ENCODE measurements at places on chromosomes 7 and 10. TPM values are rescaled to one million over a fixed set of nuclear protein-coding genes. Genes with fewer than 3 reads are reported as not detected.

The PGAM2 gene
- 13.3 TPM for total RNA-seq

GRCh38 chr10:90414926-90415325 is 442.9 kb downstream of the HTR7 start:
- H3K4me1 ChIP-seq, result no peaks in the 10 kb centered on the region
- no peak overlapping the region for H3K27ac ChIP-seq
- no peaks in the 10 kb centered on the region for H3K36me3 ChIP-seq

DNA sequence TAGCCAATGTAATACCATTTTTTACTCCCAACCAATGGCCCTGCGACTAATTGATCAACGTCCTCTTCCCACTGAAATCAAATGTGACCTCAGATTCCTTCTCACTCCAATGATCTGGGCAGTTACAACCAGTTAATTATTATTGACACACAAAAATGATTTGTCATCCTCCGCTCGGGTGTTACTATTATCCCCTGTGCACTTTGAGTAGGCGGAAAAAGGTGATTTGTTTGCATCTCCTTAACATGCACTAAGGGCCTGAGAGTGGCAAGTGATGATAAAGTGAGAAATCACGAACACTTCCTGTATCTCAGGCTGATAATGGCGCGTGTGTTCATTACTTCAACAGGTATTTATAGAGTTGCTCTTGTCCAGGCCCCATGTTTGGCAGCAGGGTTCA is 40.9 kb upstream of the PNLIP start:
- H3K4me3 ChIP-seq, result no peak overlapping the region
- no peak overlapping the region for H3K27ac ChIP-seq
- no peak for DNase-seq
- peaks cover 2% of the 10 kb centered on the region for H3K27me3 ChIP-seq

DNA sequence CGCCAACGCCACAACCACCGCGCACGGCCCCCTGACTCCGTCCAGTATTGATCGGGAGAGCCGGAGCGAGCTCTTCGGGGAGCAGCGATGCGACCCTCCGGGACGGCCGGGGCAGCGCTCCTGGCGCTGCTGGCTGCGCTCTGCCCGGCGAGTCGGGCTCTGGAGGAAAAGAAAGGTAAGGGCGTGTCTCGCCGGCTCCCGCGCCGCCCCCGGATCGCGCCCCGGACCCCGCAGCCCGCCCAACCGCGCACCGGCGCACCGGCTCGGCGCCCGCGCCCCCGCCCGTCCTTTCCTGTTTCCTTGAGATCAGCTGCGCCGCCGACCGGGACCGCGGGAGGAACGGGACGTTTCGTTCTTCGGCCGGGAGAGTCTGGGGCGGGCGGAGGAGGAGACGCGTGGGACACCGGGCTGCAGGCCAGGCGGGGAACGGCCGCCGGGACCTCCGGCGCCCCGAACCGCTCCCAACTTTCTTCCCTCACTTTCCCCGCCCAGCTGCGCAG is 424 bp downstream of the EGFR start:
- H3K4me1 ChIP-seq, result peaks cover 4% of the 10 kb centered on the region
- peak; percentile 54 for DNase-seq
- H3K27me3 ChIP-seq, result peaks cover 15% of the 10 kb centered on the region
- no peak overlapping the region for H3K27ac ChIP-seq
- peak overlapping the region; percentile 59 for H3K4me3 ChIP-seq

DNA sequence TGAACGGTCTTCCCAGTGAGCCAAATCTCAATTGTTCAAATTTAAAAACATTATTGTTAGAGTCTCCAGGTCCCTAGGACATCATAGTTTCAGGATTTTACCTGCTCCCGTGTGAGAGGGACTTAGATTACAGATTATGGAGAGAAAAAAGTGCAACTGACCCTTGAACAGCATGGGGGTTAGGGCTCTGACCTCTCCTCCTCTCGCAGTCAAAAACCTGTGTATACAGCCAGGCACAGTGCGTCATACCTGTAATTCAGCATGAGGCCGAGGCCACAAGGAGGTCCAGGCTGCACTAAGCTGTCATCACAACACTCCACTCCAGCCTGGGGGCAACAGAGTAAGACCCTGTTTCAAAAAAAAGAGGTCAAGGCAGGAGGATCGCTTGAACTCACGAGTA is 25.5 kb downstream of the BAZ1B start:
- no peak overlapping the region for H3K4me3 ChIP-seq
- peaks cover 10% of the 10 kb centered on the region for H3K36me3 ChIP-seq
- H3K4me1 ChIP-seq, result no peaks in the 10 kb centered on the region

- peaks cover 21% of the 10 kb centered on the region for H3K4me1 ChIP-seq
- H3K36me3 ChIP-seq, result no peaks in the 10 kb centered on the region
- no peak for DNase-seq
- H3K4me3 ChIP-seq, result no peak overlapping the region
- H3K27me3 ChIP-seq, result peaks cover 4% of the 10 kb centered on the region
These were observed 31.4 kb downstream of the SVIL start for GRCh38 chr10:29603223-29603896.

DNA sequence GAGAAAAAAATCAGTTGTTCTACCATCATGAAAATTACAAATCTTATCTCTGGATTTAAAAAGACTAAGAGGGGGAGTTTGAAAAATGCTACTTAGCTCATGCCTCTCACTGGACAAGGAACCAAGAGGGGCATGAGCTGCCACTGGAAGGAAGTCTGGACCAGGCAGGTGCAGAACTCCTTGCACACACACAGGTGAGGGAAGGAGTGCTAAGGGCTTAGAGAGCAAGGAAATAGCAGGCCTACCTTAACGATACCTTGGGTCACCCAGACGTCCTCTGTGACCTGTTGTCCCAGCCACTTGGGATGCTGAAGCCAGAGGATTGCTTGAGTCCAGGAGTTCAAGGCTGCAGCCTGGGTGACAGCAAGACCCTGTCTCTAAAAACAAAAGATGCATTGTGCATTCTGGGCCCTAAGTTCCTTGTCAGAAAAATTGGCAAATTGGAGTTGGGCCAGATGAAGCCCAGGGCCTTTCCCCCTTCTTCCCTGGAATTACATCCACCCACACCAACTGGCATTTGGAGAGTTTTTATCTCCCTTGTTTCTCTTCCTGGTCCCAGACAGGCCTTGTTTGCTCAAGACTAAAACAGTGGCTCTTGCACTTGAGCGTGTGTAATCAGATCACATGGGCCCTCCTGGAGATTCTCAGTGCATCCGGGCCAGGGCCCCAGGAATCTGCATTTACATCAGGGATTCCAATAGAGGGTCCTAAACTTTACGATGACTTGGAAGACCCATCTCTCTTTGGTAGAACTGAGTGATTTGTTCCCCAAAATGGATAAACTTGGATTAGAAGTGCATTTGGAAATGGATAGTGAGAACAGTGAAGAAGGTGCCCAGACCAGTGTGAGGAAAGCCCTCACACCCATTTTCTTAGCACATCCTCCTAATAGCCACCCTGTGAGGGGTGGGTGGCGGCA is 3.0 kb downstream of the DDIT4 start:
- peaks cover 22% of the 10 kb centered on the region for H3K4me1 ChIP-seq
- H3K36me3 ChIP-seq, result peaks cover 6% of the 10 kb centered on the region
- H3K27ac ChIP-seq, result peak overlapping the region; percentile 100
- no peak for DNase-seq

The TMEM120A gene
- 26.4 TPM for total RNA-seq

The MNX1 gene
- 0.59 TPM for total RNA-seq

DNA sequence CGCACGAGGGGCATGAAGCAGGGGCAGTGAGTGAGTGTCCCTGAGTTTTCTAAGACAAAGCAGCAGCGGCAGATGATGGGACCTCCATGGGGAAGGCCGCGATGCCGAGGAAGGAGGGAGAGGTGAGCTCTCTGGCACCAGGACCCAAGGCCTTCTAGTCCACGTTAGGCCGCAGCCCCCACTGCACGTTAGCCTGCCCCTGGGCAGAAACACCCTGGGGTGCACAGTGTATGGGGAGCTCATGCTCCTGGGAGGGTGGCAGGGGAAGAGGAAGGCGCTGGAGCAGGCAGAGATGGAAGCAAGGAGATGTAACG is 97.3 kb upstream of the IKZF1 start:
- H3K4me3 ChIP-seq, result no peak overlapping the region
- H3K36me3 ChIP-seq, result no peaks in the 10 kb centered on the region
- no peak for DNase-seq
- no peak overlapping the region for H3K27ac ChIP-seq

The PIP gene
- total RNA-seq, result not detected

DNA sequence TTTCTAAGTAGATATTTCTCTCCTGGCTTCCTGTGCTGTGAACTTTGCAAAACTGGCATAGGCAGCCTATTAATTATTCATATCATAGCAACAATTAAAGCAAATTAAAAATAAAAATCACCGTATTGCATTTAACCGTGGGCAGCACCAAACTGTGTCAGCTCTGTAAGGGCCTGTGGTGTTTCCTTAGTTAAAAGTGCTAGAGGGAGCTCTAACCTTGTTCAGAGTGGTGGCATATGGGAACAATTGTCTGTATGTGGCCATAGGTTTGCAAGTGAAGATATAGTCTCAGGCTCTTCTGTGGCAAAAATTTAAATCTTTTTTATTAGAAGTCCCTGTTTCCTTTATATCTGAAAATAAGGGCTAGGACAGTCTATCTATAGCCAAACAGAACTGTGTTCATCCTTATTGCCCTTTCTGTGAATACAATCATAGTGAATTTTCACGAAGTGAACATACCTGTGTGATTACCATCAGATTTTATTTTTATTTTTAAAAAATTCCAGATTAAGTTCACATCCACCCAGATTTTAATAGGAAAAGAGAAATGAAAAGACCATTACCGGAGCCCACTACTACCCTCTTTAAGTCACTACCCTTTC is 92.6 kb downstream of the POLL start:
- no peak overlapping the region for H3K4me3 ChIP-seq
- DNase-seq, result no peak
- no peaks in the 10 kb centered on the region for H3K36me3 ChIP-seq
- no peak overlapping the region for H3K27ac ChIP-seq
- H3K27me3 ChIP-seq, result no peaks in the 10 kb centered on the region

DNA sequence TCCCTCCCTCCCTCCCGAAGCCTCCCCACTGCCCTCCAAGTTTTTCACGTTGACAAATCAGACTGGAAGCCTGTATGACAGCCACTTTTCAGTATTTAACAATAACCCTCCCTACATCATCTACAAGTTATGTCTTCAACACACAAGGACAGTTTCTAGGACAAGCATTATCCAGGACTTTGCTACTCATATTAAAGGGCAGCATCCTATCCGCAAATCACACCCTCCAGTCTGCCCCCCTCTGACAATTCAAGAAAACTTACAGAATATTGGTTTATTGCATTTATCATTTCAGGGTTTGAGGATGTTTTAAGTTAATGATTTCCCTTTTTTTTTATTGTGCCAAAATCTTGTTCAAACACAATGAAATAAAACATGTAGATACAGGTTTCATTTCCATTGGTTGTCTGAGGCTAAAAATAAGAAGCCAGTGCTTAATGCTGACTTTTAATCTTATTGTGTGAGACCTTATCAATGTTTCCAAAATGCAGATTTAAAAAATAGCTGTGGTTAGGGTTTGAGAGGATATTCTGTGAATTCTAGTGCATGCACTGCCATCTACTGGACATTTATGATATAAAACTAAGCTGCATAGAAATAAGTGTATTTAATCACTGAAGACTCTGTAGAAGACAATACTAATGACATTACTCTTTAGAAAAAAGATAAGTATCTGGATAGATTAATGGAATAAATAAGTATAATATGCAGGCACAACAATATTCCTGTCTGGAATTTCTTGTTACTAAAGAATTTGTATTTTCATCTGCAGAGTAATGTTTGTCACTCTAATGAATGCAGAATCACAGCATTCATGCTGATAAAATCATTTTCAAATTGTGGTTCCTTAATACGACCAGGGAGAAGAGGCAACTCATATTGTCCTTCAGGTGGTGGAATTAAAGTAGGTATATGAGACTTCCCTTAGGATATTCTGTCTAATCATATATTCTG is 64.1 kb downstream of the CAV1 start:
- no peaks in the 10 kb centered on the region for H3K36me3 ChIP-seq
- no peak overlapping the region for H3K4me3 ChIP-seq
- DNase-seq, result no peak
- peaks cover 3% of the 10 kb centered on the region for H3K4me1 ChIP-seq

DNA sequence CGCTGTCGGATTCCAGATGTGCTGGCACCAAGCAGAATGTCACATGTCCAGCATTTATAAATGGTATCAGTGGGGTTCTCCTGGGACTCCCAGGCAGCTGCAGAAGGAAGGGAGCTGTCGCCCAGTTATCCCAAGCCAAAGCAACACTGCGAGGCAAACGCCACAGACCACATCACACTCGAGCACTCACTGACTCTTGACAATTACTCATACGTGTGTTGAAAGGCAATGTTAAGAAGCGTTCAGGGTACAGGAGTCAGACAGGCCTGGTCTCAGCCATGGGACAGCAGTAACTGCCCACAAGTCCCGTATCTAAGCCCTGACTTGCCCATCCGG is 113.4 kb downstream of the DIP2C start:
- H3K4me3 ChIP-seq, result no peak overlapping the region
- no peaks in the 10 kb centered on the region for H3K36me3 ChIP-seq
- DNase-seq, result no peak
- H3K4me1 ChIP-seq, result peaks cover 30% of the 10 kb centered on the region

The LAMB1 gene
- 326 TPM for total RNA-seq

GRCh38 chr10:103534621-103535498 is 41.4 kb downstream of the NEURL1 start:
- H3K36me3 ChIP-seq, result peaks cover 10% of the 10 kb centered on the region
- H3K4me3 ChIP-seq, result no peak overlapping the region
- H3K4me1 ChIP-seq, result no peaks in the 10 kb centered on the region

The GPR85 gene
- 3.4 TPM for total RNA-seq

The SPDYE3 gene
- total RNA-seq, result not detected

- peak; percentile 71 for DNase-seq
- peak overlapping the region; percentile 100 for H3K27ac ChIP-seq
- H3K36me3 ChIP-seq, result no peaks in the 10 kb centered on the region
- peaks cover 9% of the 10 kb centered on the region for H3K27me3 ChIP-seq
- H3K4me1 ChIP-seq, result peaks cover 51% of the 10 kb centered on the region
- peak overlapping the region; percentile 87 for H3K4me3 ChIP-seq
These were observed 192.3 kb downstream of the REEP3 start for GRCh38 chr10:63713191-63714144.

The MEOX2 gene
- total RNA-seq, result 0.39 TPM

The MYPN gene
- total RNA-seq, result not detected

DNA sequence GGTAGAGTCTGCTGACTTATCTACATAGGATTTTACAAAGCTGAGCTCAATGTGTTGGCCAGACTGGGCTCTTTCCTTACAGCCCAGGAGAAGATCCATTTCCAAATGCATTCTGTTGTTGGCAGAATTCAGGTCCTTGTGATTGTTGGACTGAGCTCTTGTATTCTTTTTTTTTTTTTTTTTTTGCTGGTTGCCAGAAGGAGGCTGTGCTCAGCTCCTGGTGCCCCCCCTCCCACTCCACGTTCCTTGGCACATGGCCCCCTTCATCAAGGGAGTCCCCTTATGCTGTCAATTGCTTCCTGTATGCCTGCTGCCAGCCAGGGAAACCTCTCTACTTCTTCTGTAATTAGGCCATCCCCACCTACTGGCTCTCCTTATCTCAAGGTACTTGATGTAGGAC is 518.1 kb upstream of the AKR1E2 start:
- no peak overlapping the region for H3K27ac ChIP-seq
- no peak overlapping the region for H3K4me3 ChIP-seq
- no peak for DNase-seq
- H3K36me3 ChIP-seq, result no peaks in the 10 kb centered on the region
- H3K4me1 ChIP-seq, result peaks cover 2% of the 10 kb centered on the region

Measured in glutamatergic neuron (in vitro differentiated cells).